NCI-H1417 treated with DMSO at 0.1 percent for 48 hours (cell line): ENCODE measurements at places on chromosomes 11 and 22.

DNA sequence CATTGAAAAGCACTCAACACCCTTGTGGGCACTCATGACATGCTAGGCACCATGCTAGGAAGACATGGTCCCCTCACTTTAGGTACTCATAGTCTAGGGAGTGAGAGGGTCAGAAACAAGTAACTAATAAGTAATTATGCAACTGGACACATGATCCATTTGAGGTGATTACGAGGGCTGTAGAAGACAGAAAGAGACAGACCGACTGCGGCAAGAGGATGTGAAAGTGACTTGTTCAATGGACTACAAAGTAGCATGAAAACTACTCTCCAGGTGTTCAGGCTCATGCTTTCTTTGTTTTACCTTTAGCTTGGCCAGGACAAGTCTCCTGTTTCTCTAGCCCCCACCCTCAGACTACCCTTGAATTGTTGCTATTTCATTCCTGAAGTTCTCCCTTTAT lies 310.8 kb upstream of the SORL1-AS1 start:
- DNase-seq = no peak

DNA sequence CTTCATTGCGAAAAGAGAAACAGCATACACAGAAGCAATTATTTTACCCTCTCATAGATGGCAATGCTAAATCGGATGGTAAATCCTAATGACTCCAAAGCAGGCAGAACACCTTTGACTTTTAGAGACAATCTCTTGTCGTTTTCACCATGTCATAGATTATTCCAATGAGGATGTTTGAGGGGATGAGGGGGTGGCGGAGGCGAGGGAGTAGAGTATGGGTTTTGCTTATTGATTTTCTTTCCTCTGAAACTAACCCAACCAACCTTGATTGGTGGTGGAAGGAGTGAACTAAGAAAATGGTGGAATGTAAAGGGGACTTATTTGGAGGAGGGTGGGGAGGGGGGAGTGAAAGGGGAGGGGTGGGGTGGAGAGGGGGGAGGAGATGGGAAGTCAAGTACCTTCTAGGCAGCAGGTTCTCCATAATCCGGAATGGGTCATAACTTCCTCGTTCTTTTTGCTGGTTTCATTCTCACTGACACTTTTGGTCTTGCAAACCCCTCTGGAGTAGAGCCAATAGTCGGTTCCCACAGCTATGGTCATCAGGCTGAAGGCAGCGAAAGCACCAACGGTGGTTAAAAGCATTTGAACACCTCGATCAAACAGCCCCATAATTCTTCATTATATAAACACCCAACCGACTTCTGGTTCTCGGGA lies 1.5 kb downstream of the CACNG2 start:
- DNase-seq = no peak

DNA sequence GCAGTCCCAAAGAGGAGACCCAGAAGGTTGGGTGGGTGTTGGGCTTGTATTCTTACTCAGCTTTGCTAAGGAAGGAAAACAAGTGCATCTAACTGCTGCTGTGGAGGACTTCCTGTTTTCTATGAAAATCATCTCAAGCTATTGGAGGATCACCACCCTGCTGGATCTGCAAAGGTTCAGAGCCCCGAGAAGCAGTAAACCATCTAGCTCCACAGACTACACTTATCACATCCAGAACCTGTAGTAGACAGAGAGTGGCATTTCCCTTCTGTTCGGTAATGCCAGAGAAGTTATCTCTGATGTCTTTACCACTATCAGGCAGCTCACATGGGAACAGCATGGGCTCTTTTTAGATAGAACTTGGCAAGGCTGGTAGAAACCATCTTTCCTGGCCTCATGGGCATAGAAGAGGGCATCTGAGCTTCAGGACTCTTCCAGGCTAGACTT lies 21.7 kb downstream of the KCNJ1 start:
- DNase-seq = no peak

DNA sequence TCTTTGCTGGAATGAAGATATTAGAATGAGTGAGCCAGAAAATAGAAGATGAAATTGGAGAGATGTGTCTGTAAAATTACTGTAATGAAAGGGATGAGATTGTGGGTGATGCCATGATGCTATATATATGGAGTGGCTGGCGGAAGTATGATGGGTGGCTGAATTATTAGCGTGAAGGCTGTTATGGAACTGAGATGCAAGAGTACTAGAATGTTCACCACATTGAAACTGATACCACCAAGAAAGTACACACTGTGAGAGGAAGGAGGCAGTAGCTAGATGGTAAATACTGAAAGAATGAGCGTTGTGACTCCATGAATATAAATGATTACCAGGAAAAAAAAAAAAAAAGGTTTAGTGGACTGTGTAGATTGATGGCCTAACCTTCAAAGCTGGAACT lies 411.9 kb downstream of the CNTN5 start:
- DNase-seq = no peak

DNA sequence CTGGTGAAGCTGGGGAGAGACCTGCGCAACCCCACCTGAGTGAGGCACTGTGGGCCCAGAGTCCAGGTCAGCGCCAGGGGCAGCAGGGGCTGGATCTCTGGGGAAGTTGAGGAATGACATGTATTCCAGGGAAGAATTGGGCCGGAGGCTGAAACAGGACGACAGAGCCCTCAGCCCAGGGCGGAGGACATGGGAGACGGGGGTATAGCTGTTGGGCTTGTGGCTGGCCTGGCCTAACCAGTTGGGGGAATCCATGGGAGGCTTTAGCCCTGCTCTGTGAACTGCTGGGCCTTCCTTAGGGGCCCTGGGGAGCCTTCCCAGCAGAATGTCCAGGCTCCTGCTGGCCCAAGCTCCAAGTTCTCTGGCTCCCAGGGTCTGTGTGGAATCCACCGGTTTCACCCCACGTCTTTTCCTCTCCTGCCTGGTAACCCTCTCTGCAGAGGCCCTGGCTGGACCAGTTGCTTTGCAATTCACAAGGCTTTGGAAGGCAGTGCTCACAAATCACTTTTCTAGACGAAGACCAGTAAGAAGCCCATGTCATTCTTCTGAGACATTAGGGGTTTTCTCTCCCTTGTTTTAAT lies 50.4 kb upstream of the KCNQ1OT1 start:
- no peak for DNase-seq

DNA sequence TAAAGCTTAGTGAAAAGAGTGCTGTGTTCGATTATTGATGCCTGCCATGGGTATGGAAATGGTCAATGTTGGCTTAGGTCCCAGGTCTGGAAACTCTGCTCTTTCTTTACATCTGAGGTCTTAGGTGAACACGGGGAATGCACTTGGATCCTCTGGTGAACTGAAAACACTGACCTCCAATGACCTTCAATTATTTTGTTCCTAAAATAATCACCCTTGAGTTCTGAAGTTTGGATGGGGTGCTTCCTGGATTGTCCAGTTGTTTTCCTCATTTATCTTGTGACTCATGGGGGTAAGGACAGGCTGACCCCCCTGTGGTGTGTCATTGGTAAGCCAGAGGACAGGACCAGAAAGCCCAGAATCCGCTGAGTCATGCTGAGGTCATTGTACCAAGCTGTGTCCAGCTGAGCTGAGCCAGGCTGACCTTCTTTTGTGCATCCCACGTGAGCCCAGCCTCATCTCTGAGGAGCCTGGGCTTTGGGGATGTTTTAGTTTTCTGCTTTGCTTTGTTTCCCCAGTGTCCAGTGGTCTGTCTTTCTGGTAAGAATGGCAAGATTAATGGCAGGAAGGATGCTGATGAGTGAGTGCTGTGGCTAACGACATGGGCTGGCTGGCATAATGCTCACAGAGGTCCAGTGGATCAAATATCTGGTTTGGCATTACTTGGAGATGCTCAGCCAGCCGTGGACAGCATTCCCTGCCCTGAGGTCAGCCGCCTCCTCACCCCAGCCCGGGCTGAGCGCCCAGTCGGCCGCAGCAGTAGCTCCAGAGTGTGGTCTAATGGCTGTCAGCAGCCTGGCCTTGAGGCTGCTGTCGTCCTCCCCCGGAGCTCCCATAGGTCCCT lies 35.6 kb downstream of the AMPD3 start:
- no peak for DNase-seq

DNA sequence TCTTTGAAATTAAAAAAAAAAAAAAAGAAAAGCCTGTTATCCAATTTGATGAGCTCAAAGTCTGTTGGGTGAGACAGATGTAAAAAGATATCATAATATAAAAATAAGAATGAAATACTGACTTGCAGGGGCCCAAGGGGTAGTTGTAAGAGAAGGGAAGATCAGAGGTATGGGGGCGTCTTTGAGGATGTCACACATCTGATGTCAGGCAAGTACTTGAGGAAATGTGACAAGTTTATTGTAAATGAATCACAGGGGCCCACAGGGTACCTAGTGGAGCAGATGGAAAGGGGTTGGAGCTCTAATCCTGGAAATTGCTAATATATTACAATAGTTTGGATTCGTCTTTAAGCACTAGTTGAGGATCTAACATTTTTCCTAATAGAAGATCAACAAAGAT lies 131.6 kb downstream of the MAML2 start:
- DNase-seq = no peak

DNA sequence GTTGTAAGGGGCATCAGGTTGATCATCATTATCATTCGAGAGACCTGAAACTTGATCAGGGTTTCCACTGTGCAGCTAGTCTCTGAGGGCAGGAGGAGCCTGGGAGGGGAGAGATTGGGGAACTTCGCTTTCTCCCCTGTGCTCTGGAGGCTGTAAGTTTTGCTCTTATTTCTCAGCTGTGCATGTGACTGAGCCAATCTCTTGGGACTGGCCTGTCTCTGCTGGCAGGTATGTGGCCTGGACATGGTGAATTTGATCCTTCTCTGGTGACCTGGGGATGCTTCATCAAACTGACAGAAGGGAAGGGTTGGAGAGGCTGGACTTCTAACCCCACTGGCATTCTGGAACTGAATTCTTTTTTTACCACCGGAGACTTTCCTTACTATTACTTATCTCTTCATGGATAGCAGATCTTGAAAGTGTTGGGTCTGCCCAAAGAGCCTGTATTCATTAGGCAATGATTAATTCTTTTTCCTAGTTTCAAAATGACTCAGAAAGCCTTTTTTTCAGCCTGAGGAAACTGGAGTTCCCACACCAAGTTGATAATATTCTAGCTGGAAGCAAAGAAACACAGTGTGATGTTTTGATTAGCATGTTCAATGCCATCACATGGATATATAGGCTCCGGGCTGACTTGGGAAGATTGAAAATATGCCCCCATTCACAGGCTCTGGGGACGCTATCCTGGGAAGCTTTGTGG lies 36.5 kb downstream of the TSPAN18 start:
- no peak for DNase-seq

GRCh38 chr11:87861030-87861429 lies 314.2 kb downstream of the RAB38 start:
- no peak for DNase-seq

- DNase-seq = no peak
Measured at GRCh38 chr11:82786001-82786400, 52.3 kb upstream of the FAM181B start.

GRCh38 chr11:117081908-117082307 lies 16.3 kb downstream of the SIK3 start:
- DNase-seq = no peak

DNA sequence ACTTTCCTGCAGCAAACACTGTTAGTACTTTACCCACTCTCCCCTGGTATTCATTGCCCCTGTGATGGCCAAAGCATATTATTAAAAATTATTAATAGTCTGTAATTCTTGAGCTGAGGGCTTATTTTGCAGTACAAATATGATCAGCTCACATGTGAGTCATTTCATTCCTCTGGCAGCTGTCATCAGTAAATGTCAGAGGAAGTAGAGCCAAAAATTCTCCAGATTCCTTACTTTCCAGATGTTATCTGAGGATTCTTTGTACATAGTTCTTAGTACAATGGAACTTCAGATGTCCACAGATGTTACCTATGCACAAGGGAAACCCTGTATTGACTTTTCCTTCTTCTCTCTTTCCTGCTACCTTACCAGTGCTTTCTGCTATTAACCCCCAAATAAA lies 12.5 kb downstream of the OR5B3 start:
- no peak for DNase-seq

GRCh38 chr11:120749395-120749794 lies 237.8 kb downstream of the GRIK4 start:
- DNase-seq = no peak

- no peak for DNase-seq
Measured at GRCh38 chr11:13016415-13016814, 7.3 kb downstream of the RASSF10 start.

- DNase-seq = no peak
Measured at GRCh38 chr11:123480290-123480815, 50.3 kb downstream of the GRAMD1B start.

- DNase-seq = no peak
Measured at GRCh38 chr11:128689591-128689947, 4.3 kb upstream of the FLI1 start.

DNA sequence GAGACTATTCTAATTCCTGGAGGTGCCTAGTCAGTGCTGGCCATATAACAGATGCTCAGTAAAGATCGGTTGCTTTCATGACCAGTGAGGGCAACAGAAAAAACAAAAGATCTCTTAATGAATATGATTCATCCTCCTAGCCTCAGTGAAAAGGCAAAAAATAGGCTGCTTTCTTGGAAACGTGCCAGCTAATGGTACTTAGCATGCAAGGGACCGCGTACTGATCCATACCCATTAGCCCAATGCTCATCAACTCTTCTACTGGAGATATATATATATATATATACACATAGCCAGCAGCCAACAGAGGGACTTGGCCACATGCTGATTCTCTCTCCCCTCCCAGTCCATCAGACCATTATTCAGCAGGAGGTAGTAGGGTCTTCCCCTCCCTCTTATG lies 320.4 kb downstream of the KIRREL3 start:
- DNase-seq = peak; percentile 12

- DNase-seq = no peak
Measured at GRCh38 chr11:43130616-43131015, 181.2 kb upstream of the API5 start.

- no peak for DNase-seq
Measured at GRCh38 chr11:43261775-43262174, 50.0 kb upstream of the API5 start.

GRCh38 chr22:27799015-27799826 lies 2.3 kb downstream of the MN1 start:
- no peak for DNase-seq

GRCh38 chr11:119175493-119176077 lies 7.1 kb downstream of the NLRX1 start:
- no peak for DNase-seq

DNA sequence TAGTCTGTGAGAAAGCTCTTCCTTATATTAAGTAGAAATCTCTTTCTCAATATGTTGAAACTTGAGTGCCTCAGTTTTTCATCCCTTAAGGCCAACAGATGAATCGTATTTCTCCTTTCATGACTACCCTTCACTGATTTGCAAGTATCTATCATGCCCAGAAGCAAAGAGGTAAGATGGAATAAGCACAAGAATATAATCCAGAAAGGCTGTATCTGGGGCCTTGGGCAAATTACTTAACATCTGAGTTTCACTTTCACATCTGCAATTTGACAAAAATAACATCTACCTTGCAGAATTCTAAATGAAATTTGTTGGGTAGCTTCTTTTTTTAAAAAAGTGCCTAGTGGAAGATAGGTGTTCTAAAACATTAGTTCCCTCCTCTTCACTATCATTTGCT lies 552.4 kb upstream of the ANO5 start:
- no peak for DNase-seq
